ENCODE measurements at places on chromosomes 5 and 9.

DNA sequence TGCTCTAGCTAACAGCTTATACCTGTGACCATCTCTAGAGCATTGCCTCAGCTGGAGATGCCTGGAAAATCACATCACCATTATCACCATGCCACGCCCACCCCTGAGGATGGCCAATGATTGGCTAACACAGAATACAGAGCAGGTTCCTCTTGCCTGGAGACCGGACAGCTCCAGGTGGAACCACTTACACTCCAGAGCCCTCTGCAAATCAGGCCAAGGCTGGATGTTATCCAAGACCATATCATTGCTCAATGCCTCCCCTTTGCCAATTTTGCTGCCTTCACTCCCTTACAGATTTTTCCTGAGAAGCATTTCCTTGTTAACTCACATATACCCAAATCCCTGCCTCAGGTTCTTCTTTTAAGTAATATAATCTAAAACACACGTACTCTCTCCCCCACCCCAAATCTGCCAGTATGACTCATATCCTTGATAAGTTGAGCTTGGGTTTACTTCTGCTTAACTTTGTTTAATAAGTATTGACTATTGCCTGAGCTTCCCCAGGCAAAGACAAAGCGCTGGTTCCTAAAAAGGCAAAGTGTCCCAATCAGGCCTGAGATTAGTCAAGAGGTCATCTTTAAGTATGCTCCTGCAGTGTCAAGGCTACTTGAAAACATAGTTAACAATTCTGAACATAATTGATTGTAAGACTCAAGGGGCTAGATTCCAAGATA lies 309.6 kb downstream of the EPB41L4A start:
- H3K4me1 ChIP-seq: no peaks in the 10 kb centered on the region
- H3K27ac ChIP-seq: no peak overlapping the region
- H3K27me3 ChIP-seq: no peaks in the 10 kb centered on the region
- DNase-seq: no peak
- no peak overlapping the region for H3K4me3 ChIP-seq

GRCh38 chr9:27497883-27498417 lies 26.1 kb upstream of the IFNK start:
- peaks cover 7% of the 10 kb centered on the region for H3K36me3 ChIP-seq
- H3K4me1 ChIP-seq: peaks cover 15% of the 10 kb centered on the region
- no peaks in the 10 kb centered on the region for H3K27me3 ChIP-seq
- H3K4me3 ChIP-seq: no peak overlapping the region
- peak overlapping the region; percentile 84 for H3K27ac ChIP-seq

GRCh38 chr9:34958411-34958982 lies 412 bp downstream of the PHF24 start:
- peak overlapping the region; percentile 73 for H3K4me3 ChIP-seq
- no peak overlapping the region for H3K27ac ChIP-seq
- no peaks in the 10 kb centered on the region for H3K27me3 ChIP-seq
- H3K4me1 ChIP-seq: peaks cover 3% of the 10 kb centered on the region

- H3K4me3 ChIP-seq: no peak overlapping the region
- H3K27ac ChIP-seq: peak overlapping the region; percentile 96
Observed at GRCh38 chr5:92676215-92677165, 904.5 kb downstream of the NR2F1-AS1 start.

- no peak for DNase-seq
- H3K4me1 ChIP-seq: no peaks in the 10 kb centered on the region
- no peaks in the 10 kb centered on the region for H3K36me3 ChIP-seq
- H3K27me3 ChIP-seq: no peaks in the 10 kb centered on the region
- no peak overlapping the region for H3K4me3 ChIP-seq
Observed at GRCh38 chr9:18343784-18344183, 130.2 kb upstream of the ADAMTSL1 start.

DNA sequence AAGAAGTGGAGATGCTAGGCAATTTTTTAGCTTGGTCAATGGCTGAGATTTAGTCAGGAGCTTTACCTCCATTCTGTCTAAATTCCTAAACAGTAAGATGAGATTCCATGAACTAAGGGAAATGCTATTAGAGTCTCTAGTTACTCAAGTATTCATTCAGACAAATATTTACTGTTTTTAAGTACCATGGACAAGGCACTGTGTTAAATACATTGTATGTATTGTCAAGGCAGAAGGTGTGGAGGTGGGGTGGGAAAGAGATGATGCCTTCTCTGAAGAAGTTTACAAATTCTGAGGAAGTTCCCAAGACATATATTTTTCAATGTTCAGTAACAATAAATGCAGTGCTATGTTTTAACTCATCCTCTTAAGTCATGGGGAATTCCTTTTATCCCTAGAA lies 459.9 kb upstream of the NMUR2 start:
- H3K36me3 ChIP-seq: no peaks in the 10 kb centered on the region
- no peaks in the 10 kb centered on the region for H3K4me1 ChIP-seq
- no peak overlapping the region for H3K4me3 ChIP-seq
- no peaks in the 10 kb centered on the region for H3K27me3 ChIP-seq
- DNase-seq: no peak

DNA sequence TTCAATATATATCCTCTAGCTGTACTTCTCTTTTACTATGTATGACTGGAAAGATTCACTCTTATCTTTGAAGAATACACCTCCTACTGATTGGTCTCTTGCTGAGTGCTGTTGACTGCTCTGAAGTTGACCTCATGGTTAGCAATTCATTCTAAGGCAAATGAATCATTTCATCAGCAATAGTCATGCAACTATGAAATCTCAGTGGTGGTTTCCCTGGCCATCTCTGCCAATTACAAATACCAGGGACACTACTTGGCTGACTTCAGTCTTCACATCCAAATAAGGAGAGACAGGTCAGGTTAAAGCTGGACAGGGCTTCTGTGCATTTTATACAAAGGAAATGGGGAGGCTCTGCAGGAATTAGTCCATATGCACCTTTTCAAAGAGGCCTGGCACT lies 333.5 kb upstream of the ACTBL2 start:
- no peaks in the 10 kb centered on the region for H3K27me3 ChIP-seq
- H3K27ac ChIP-seq: no peak overlapping the region
- no peaks in the 10 kb centered on the region for H3K36me3 ChIP-seq
- H3K4me1 ChIP-seq: peaks cover 5% of the 10 kb centered on the region
- DNase-seq: no peak
- H3K4me3 ChIP-seq: no peak overlapping the region

GRCh38 chr9:82034956-82035731 lies 46.6 kb downstream of the SPATA31D1 start:
- H3K36me3 ChIP-seq: no peaks in the 10 kb centered on the region
- no peak overlapping the region for H3K27ac ChIP-seq
- no peak overlapping the region for H3K4me3 ChIP-seq
- H3K27me3 ChIP-seq: no peaks in the 10 kb centered on the region
- H3K4me1 ChIP-seq: no peaks in the 10 kb centered on the region
- no peak for DNase-seq

GRCh38 chr5:151464101-151464500 lies 16.7 kb downstream of the SLC36A1 start:
- H3K36me3 ChIP-seq: peaks cover 13% of the 10 kb centered on the region
- H3K4me3 ChIP-seq: no peak overlapping the region
- H3K4me1 ChIP-seq: no peaks in the 10 kb centered on the region
- no peaks in the 10 kb centered on the region for H3K27me3 ChIP-seq
- no peak overlapping the region for H3K27ac ChIP-seq
- DNase-seq: no peak

DNA sequence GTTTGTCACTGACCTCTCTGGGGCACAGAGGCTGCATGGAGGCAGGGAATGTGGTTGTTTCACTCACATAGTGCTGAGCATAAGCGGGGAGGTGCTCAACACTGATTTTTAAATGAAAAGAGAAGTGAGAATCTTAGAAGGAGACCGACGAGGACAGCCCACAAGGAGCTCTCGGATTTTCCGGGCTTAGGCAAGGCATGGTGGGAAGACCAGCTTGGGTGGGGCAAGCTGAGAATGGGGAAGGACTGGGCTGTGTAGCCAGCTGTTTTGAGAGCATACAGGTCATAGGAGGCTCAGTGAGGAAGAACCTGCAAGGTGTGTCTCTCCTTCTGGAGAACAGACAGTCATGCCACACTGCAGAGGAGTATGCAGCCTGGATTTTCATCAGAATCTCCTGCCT lies 86.0 kb upstream of the TNFSF8 start:
- H3K27ac ChIP-seq: no peak overlapping the region
- no peaks in the 10 kb centered on the region for H3K36me3 ChIP-seq
- no peak for DNase-seq

GRCh38 chr9:137205126-137206069 lies at the start of the genes NDOR1 and TMEM203:
Gene NDOR1, plus strand, starts transcription at chr9:137205700. Its CDS starts 78 bp downstream, at chr9:137205778.
Gene TMEM203, minus strand, starts transcription at chr9:137205648. Its CDS starts 234 bp downstream, at chr9:137205414.
- H3K36me3 ChIP-seq: peaks cover 12% of the 10 kb centered on the region
- peaks cover 21% of the 10 kb centered on the region for H3K4me1 ChIP-seq
- H3K27ac ChIP-seq: no peak within 1 kb of the TSS

DNA sequence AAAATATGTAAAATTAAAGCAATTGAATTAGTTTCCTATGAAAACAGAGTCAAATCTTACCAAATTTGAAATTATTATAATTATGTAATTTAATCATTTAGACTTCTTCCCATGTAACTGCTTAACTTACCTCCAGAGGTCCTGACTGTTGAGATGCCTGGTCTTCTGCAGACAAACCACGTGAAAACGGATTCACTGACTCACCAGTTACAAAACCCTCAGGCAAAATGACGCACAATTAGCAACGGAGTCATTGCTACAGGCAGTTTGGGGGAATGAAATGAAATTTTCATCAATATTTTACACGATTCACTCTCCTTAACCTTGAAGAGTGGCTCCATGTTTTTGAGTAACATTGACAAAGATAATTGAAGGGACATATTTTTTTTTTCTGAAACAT lies 460.8 kb downstream of the MTRR start:
- H3K27me3 ChIP-seq: peaks cover 2% of the 10 kb centered on the region
- H3K4me3 ChIP-seq: no peak overlapping the region
- H3K36me3 ChIP-seq: no peaks in the 10 kb centered on the region
- no peak for DNase-seq
- no peaks in the 10 kb centered on the region for H3K4me1 ChIP-seq

DNA sequence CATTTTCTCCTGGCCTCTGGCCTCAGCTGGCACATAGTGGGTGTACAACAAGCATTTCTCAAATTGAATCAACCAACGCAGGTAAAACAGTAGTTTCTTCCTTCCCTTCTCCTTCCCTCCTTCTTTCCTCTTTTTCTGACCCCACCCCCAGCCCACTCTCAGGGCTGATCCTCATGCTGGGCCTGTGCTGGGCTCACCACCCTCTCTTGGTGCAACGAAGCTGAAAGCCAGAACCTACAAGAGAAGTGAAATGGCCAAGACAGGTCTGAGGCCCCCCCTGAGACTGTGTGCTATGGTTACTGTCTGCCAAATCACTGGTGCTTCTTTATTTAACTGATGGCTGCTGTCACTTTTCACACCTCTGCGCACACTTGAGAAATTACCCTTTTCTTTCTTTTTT lies 53.0 kb upstream of the BOD1 start:
- H3K27me3 ChIP-seq: peaks cover 7% of the 10 kb centered on the region
- H3K36me3 ChIP-seq: no peaks in the 10 kb centered on the region
- H3K27ac ChIP-seq: no peak overlapping the region
- H3K4me3 ChIP-seq: no peak overlapping the region
- H3K4me1 ChIP-seq: peaks cover 11% of the 10 kb centered on the region

DNA sequence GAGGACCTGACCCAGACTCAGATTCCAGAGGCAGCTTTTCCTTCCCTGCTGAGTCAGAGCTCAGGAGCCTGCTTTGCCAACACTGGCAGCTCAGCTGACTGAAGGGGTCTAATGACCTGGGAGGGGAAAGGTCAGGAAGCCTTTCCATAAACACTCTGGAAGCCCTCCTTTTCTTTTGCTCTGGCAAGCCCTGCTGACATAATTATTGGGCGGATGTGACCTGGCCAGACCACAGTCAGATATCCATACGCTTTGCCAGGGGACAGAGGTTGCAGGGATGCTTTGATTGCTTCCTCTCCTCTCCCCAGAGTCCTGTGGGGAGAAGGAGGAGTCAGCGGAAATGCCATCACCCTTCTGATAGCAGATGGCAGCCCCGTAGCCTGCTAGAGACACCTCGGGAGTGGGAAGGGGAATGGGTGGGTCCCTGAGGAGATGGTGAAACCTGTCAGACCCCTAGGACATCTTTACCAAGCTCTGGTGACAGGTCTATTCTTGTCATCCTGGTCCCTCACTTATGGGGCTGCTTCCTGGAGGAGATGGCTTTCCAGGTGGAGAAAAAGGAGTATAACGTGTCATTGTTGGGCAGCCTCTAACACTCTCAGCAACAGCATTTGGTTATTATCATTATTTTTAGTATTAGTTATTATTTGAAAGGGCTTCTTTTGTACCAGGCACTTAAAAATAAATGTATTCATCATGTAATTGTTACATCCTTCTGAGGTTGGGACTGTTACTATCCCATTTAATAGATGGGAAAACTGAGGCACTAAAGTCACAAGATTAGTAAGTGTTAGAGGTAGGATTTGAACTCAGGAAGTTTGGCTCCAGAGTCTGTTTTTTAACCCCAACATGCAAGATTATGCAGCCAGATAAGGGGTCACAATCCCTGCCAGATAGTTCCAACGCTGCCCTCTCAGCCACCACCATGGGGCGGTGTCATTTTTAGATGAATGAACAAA lies 11.6 kb downstream of the COL27A1 start:
- H3K36me3 ChIP-seq: peaks cover 13% of the 10 kb centered on the region
- H3K4me3 ChIP-seq: no peak overlapping the region

DNA sequence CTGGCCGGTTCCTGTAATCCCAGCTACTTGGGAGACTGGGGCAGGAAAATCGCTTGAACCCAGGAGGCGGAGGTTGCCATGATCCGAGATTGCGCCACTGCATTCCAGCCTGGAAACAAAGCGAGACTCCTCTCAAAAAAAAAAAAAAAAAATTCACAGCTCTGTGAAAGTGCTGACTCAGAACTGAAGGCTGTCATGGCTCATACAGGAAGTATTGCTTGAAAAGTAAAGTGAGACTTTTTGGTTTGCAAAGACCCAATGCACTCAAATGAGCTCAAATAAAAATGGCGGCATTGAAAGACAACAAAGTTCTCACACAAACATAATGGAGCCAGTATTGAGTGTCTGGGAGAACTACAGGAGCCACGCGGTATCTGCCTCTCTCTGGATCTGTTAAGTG lies 202.1 kb downstream of the FBXL7 start:
- no peaks in the 10 kb centered on the region for H3K27me3 ChIP-seq
- H3K27ac ChIP-seq: no peak overlapping the region
- no peak overlapping the region for H3K4me3 ChIP-seq
- peaks cover 2% of the 10 kb centered on the region for H3K4me1 ChIP-seq

DNA sequence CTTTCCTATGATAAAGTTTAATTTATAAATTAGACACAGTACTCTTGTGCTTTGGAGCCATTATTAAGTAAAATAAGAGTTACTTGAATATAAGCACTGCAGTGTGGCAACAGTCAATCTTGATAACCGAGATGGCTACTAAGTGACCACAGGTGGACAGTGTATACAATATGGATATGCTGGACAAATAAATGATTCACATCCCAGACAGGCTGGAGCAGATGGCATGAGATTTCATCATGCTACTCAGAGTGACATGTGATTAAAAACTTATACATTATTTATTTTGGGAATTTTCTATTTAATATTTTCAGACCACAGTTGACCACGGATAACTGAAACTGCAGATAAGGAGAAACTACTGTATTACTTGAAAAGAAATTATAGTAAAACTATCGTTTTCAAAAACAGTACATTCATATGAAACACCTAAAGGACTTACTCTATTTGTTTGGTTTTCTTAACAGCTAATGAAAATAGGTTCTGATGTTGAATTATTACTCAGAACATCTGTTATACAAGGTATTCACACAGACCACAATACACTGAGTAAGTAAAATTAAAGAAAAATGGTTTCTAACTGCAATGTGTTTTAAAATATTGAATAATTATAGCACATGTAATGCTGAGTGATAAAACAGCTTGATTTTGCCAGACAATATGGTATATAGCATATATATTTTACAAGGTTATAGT lies 16.0 kb downstream of the LYRM7 start:
- H3K36me3 ChIP-seq: peaks cover 5% of the 10 kb centered on the region
- H3K27ac ChIP-seq: no peak overlapping the region
- H3K4me3 ChIP-seq: no peak overlapping the region
- DNase-seq: no peak
